ENCODE measurements at places on chromosomes 7 and 10.
A peak's percentile ranks its signal among the peaks of the same experiment; 100 is the strongest.

DNA sequence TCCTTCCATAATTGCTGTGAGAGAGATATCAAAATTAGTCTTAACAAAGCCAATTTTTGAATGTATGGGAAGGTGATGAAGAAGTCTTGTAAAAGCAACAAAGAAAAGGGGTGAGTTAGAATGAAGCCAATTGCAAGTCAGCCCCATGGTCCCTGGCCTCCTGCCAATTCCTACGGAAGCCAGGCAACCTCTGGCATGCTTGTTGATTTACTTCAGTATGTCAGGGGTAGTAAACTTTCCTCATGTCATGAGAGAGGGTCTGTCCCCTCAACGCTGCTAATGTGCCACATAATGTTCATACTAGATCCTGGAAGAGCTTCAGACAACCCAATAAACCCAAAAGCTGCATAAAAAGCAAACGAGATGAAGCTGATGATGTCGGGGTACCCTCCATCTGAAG, 159.1 kb upstream of the YAE1 start:
- DNase-seq, result no peak

GRCh38 chr10:93190372-93190771, 116.7 kb downstream of the CYP26A1 start:
- DNase-seq, result no peak

- DNase-seq, result no peak
Observed at GRCh38 chr10:129525401-129525801, 58.4 kb downstream of the MGMT start.

DNA sequence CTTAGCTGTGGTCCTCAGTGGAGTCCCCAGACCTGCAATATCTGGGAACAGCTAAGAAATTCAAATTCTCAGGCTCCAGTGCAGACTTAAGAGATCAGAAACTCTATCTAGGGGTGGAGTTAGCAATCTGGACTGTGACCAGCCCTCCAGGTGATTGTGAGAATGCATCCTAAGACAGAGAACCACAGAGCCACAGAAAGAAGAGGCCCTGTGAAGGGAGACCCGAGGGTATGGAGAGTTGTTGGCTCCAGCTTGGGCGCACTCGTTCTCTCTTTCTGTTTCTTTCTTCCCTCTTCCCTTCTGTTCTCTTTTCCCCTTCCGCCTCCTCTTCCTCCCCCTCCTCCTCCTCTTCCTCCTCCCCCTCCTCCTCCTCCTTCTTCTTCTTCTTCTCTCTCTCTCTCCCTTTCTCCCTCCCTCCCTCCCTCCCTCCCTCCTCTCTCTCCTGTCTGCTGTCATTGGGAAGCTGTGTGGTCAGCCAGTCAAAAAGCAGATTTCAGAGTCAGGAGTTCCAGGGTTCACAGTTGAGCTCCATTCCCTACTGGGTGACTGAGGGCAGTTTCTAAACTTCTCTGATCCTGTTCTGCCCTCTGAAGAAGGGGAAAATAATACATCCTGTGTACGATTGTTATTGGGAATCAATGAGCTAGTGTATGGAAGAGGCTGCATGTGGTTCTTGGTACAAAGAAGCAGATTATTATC, 62.1 kb upstream of the STEAP1B start:
- no peak for DNase-seq

DNA sequence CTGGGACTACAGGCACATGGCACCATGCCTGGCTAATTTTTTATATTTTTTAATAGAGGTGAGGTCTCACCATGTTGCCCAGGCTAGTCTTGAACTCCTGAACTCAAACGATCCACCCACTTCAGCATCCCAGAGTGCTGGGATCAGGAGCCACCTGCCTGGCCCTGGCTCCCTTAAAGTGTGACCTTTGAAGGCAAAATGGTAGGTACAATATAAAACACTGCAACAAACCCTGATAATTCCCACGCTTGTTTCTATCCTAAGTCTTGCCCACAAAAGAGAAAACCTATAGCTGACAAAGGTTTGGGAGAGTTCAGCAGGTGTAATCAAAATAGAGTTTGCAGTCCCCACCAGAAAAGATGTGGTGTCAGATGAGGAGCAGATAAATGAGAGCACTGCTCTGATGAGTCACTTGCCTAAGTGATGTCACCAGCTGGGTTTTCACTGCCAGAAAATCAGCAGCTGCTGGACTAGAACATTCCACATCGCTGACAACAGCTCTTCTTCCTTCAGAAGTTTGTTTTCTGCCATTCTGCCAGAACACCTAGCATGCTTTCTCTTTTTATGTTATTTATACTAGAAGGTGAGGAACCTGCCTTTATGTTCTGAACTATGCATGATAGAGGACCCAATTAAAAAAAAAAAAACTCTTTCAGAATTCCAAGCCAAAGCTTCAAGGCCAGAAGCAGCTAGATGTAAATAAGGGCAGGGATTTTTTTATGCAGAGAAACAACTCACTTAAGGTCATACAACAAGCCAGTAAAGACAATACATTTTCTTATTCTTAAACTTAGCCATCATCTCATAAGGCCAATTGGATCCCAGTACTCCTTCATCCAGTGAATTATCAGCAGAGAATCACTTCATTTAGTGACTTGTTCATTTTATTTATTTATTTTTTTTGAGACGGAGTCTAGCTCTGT, 18.0 kb downstream of the PURB start:
- peak; percentile 62 for DNase-seq

- no peak for DNase-seq
Observed at GRCh38 chr10:95637140-95637539, 19.4 kb downstream of the ALDH18A1 start.

DNA sequence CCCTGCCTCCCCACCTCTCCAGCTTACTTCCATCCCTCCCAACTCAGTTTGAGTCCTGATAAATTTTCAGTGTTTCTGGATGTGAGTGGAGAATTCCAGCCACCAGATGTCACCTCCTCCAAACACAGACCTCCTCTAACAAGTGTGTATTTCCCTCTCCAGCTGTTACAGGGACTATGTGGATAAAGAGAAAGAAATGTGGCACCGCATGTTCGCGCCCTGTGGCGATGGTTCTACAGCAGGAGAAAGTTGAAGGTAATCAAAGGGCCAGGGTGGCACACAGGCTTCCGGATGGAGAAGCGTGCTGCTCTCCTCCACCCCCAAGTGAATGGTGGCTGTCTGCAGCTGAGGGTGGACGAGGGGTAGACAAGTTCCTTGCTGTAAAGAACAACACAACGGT, 14.7 kb downstream of the FKBP6 start:
- no peak for DNase-seq

- no peak for DNase-seq
Observed at GRCh38 chr7:135380351-135380750, 129.6 kb downstream of the CNOT4 start.

- peak; percentile 47 for DNase-seq
Observed at GRCh38 chr10:69639291-69640195, 9.5 kb downstream of the FAM241B start.

DNA sequence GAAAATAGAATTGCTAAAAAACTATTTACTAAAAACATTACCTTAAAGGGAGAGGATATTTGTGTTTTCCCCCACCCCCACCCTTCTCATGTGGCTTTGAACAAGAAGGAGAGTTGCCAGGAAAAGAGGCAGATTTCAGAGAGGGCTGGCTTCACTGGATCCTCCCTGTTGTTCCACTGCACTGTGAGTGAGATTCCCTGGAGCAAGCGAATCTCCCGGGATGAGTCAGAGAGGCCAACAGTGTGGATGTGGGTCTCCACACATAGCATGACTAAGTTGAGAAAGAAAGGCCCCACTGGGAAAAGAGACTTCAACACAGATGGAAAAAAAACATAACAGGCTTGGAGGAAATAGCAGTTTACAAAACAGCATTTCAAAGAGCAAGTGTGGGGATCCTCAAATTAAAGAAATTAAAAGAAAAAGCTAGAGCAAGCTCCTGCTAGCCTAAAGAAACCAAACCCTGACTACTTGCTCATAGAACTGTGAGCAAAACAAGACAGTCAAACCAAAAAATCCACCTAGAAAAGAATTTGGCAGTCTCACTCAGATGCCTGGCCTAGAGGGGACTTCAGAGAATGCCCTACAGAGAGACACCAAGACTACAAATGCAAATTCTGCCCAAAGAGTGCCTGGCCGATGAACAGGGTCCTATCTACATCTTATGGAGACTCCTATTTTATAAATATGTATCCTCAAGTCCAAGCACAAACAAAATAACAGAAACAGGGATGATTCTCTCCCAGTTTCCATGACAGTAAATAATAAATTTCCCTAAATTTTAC, 3.4 kb downstream of the CAV1 start:
- DNase-seq, result peak; percentile 84

DNA sequence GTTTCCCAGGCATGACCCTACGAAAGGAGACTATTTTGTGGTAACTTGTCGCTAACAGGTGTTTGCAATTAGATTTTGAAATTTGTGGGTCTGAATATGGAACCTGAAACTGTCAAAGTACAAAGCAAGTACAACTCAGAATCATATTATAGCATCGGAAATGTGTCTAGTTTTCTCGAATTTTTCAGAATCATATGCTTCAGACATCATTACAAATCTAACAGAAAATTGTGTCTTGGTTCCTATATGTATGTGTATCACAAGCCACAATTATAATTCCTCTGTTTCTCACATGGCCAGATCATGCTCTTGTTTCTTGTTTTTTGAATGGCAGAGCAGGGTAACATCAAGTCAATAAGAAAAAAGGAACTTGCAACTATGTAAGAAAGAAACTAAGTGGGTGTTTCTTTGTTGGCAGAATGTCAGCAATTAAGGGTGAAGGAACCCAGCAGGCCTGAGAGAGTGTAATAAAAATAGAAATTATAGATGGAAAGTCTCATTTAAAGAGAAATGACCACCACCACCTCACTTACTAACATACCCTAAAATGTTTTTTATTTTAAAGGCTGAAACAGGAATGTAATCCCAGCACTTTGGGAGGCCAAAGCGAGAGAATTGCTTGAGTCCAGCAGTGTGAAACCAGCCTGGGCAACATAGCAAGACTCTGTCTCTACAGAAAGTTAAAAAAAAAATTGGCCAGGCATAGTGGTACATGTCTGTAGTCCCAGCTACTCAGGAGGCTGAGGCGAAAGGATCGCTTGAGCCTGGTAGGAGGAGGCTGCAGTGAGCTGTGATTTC, 51.3 kb downstream of the PRTFDC1 start:
- DNase-seq, result no peak

- peak; percentile 85 for DNase-seq
Observed at GRCh38 chr7:28069807-28070206, 110.8 kb downstream of the JAZF1 start.

- DNase-seq, result no peak
Observed at GRCh38 chr10:15491856-15492642, 121.0 kb upstream of the FAM171A1 start.

- DNase-seq, result no peak
Observed at GRCh38 chr7:138962561-138963270, 18.5 kb downstream of the KIAA1549 start.

- no peak for DNase-seq
Observed at GRCh38 chr7:46294381-46294780, 373.3 kb upstream of the IGFBP3 start.

- DNase-seq, result no peak
Observed at GRCh38 chr10:49726593-49726992, 35.5 kb downstream of the OGDHL start.

DNA sequence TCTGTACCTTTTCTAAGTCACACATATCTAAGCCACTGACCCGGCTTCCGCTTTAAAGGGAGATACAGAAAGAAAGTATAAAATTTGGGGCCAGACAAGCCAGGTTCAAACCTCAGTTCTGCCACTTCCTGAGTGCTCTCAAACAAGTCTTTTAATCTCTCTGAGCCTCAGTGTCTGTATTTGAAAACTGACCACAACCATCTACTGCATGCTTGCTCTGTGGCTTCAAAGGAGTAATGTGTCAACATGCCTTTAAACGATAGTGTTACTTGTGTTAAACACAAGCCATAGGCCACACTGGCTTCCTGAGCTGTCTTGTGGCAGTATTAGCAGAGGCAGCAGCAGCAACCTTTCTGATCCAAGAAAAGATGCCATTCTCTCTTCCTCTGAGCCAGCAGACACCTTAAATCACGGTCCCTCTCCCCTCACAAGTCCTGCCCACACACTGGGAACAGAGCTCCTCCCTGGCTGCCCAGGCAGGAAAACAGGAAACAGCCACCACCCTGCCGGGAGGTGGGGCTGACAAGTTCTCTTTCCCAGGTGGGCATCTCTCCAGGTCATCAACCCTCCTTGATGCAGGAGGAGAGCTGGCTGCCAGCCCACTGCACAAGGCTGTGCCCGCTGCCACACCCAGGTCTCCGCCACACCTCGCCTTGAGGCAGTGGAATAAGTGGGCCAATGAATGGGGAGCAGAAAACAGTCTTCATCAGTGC, 10.7 kb downstream of the HIP1 start:
- peak; percentile 86 for DNase-seq

GRCh38 chr7:128879939-128880746, 17.5 kb downstream of the ATP6V1F start:
- no peak for DNase-seq

- no peak for DNase-seq
Observed at GRCh38 chr10:33257439-33258080, 76.9 kb downstream of the NRP1 start.

DNA sequence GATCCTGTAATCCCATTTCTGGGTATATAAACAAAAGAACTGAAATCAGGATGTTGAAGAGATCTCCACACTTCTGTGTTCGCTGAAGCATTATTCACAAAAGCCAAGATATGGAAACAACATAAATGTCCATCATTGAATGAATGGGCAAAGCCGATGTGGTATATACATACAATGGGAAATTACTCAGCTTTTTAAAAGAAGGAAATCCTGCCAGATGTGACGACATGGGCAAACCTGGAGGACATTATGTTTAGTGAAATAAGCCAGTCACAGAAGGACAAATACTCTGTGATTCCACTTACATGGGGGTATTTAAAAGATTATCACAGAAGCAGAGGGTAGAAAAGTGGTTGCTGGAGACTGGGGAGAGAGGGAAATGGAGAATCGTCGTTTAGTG, 23.9 kb upstream of the FAM107B start:
- no peak for DNase-seq

DNA sequence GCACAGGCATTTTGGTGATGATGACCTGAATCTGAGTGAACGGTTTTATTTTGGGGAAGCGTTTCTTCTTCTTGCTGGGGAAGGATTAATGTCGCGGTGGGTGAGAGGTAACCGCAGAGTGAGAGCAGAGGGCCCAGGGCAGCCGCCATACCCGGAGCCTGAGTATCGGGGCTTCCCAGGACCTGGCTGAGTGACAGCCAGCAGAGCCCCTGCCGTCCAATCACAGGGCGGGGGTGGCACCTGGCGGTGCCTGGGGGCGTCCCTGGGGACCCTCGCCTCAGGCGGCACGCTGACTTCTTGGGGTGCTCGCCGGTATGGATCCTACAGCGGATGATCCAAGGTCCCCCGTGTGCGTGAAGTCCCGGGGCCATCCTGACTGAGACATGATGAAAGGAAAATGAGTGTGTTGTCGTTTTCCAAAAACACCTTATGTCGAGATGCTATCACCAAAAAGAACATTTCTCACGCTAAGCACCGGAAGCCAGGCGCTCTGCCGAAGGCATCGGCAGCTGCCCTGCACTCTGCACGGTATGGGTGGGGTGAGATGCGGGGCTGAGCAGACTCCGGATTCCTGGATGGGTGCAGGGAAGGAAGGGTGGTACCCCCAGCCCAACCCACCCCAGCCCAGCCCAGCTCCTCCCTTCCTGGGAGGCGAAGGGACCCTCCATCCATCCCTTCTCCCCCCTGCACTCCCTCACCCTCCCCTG, 227.9 kb upstream of the SHH start:
- DNase-seq, result no peak
